Fibroblast of the conjunctiva (primary cell): ENCODE measurements at places on chromosomes 7 and 10.
A peak's percentile ranks its signal among the peaks of the same experiment; 100 is the strongest.

GRCh38 chr10:3452683-3453361 lies 280.2 kb upstream of the PITRM1 start:
- peak; percentile 94 for DNase-seq

DNA sequence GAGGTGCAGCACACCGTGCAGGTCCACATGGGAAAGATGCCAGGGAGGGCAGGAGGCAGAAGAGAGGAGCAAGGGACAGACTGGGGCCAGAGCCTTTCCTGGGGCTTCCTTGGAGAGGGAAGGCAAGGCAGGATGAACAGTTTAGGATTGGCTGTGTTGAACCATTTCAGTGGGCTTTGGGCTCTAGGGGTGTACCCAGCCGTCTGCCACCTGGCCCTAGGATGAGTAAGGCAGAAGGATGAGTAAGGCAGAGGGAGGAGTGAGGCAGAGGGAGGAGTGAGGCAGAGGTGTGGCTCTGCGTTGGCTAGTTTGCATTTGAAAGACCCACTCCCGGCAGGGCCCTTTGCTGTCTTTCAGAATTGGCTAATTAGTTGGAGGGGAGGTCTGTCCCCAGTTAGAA lies 31.5 kb upstream of the PRF1 start:
- no peak for DNase-seq

- DNase-seq: peak; percentile 53
Observed at GRCh38 chr10:70132098-70133029, at the start of gene AIFM2. Gene AIFM2, minus strand, starts transcription at chr10:70132825. Its CDS starts 8,741 bp downstream, at chr10:70124084.

GRCh38 chr10:21194510-21194993 lies 297.4 kb upstream of the NEBL start:
- peak; percentile 57 for DNase-seq

- DNase-seq: no peak
Observed at GRCh38 chr10:44473146-44473545, 88.2 kb upstream of the CXCL12 start.
